MCF 10A (cell line): ENCODE measurements at places on chromosomes 7 and 10. TPM values are rescaled to one million over a fixed set of nuclear protein-coding genes. Genes with fewer than 3 reads are reported as not detected.

- H3K4me1 ChIP-seq = no peaks in the 10 kb centered on the region
- no peak overlapping the region for H3K4me3 ChIP-seq
- H3K27ac ChIP-seq = no peak overlapping the region
- H3K27me3 ChIP-seq = no peaks in the 10 kb centered on the region
Measured at GRCh38 chr7:143480501-143480900, 2.8 kb downstream of the TAS2R41 start.

- no peaks in the 10 kb centered on the region for H3K4me1 ChIP-seq
- no peaks in the 10 kb centered on the region for H3K27me3 ChIP-seq
- H3K27ac ChIP-seq = no peak overlapping the region
- no peak overlapping the region for H3K4me3 ChIP-seq
Measured at GRCh38 chr10:117757086-117757720, 214.7 kb downstream of the EMX2 start.

DNA sequence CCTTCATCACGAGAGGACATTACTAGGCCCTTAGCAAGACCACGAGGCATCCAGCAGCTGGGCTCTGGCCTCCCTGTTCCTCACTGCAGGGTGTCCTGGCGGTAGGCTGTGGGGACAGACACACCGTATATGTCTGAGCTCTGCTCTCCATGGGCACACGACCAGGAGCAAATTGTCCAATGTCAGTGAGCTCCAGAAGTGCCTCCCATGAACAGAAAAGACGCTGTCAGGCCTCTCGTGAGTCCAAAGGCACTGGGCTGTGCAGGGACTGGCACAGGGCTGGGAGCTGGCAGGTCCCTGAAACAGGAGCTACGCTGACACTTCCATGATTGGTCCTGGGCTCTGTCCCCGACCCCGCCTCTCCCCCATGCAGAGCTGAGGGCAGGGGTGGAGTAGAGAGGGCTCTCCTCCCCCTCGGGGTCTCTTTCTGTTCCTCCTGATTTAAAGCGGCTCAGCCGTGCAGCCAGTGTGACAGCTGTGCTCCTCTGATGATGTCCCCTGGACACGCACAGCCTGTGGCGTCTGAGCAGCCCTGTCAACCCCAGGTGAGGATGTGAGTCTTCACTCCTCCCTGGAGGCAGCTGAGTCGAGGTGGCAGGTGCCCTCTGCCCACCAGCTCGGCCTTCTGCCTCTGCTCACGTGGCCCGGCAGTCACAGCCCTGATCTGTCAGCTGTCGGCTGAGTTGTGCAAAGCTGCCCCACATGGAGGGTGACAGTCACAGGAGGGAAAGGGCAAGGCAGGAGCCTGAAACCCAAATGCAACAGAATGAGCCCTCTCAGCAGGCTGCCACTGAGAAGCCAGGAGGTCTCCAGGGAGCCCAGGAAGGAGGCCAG lies 13.0 kb downstream of the ANTXRL start:
- no peaks in the 10 kb centered on the region for H3K36me3 ChIP-seq
- H3K27me3 ChIP-seq = no peaks in the 10 kb centered on the region
- no peak overlapping the region for H3K4me3 ChIP-seq
- no peak overlapping the region for H3K27ac ChIP-seq
- H3K4me1 ChIP-seq = no peaks in the 10 kb centered on the region

DNA sequence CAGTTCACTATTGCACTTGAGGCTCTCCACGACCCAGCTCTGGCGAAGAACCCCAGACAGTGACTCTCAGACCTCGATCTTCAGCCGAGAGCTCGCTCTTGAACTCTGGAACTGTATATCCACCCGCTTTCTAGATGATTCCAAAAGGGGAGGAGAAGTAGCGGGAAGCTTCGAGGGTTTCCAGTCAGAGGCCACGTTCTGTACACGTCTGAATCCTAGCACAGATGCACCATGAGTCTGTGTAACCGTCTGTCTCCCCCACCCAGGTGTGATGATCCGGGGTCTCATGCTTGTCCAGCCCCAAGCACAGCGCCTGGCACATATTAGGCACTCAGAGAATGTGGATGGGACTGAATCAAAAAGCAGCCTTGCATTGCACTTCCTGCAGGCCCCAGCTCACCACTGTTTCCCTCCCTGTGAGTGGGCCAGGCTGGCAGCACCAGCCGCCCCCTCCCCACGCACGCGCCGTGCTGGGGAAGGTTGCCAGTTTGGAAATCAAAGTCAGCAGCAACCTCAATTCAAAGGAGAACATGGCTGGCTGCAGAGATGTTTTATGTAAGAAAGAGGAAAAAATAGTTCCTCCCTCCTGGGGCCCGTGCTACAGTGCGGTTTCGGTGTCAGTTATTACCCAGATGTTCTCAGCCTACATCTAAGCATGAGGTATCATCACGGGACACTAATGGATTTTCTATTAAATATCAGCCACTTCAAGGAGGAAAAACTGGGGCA lies 5.7 kb downstream of the GRID2IP start:
- no peaks in the 10 kb centered on the region for H3K27me3 ChIP-seq
- H3K27ac ChIP-seq = no peak overlapping the region
- H3K4me1 ChIP-seq = no peaks in the 10 kb centered on the region
- H3K36me3 ChIP-seq = no peaks in the 10 kb centered on the region
- no peak overlapping the region for H3K4me3 ChIP-seq
- no peak for DNase-seq

DNA sequence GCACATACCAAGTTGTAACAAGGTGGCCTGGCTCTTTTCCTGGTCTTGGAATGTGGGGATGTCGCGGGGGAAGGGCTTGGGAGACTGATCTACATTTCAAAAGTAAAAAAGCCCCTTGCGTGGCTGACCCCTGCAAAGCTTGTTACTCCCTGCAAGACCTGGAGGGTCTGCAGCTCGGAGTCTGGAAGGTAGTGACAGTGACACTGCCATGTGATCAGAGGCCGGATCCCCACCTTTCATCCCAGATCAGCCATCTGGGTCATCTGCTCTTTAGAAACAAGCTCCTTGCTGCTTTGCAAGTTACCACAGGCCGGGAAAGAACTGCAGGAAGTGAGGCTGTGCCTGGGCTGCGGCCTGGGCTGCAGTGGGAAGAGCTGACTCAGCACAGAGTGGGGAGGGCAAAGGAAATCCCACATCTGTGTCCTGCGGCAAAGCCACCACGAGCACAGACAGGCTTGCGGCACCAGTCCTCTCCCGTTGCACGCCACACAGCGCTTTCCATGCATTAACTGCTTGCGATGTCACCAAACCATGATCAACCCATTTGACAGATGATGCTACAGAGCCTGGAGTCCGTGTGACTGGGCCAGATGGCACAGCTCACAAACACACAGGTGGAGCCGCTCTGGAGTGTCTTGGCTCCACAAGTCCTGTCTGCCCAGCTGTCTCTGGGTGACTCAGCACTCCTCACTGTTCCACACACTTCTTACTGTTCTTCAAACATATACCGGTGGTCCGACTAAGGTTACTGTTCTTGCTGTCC lies 97.7 kb downstream of the SH3PXD2A start:
- DNase-seq = peak; percentile 81
- no peaks in the 10 kb centered on the region for H3K27me3 ChIP-seq
- H3K36me3 ChIP-seq = peaks cover 17% of the 10 kb centered on the region
- H3K27ac ChIP-seq = peak overlapping the region; percentile 92

Gene MLXIPL
- 1.5 TPM in 1 of 2 replicates, not detected in the other for total RNA-seq
